ENCODE measurements at places on chromosomes 7 and 10.

GRCh38 chr10:98261436-98262277 is 6.3 kb downstream of the LOXL4 start:
- DNase-seq: no peak
- H3K27ac ChIP-seq: no peak overlapping the region
- H3K4me3 ChIP-seq: no peak overlapping the region
- H3K27me3 ChIP-seq: no peaks in the 10 kb centered on the region
- H3K4me1 ChIP-seq: peaks cover 24% of the 10 kb centered on the region

DNA sequence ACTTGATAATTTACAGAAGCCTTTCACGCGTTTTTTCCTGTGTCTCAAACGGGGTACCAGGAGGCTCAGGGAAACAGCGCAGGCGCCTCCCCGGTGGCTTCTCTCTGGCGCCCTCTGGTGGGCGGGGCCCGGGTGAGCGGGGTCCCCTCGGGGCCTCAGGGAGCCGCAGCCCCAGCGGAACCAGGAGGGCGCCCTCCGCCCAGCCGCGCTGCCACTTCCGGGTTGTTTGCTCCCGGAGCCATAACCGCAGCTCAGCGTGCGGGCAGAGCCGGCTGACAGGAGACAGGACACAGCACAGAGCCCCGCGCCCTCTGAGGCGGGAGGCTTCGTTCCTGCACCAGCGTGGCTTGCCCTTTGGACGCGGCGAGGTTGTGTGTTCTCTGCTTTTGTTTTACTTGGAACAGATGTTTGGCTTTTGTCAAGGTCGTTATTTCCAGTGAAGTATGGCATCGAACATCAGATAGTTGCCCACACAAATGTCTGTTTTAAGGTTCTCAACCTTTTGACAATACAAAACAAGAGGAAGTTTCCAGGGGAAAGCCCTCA is 6.9 kb upstream of the CYP2E1 start:
- peak; percentile 79 for DNase-seq
- H3K4me1 ChIP-seq: peaks cover 15% of the 10 kb centered on the region
- no peaks in the 10 kb centered on the region for H3K36me3 ChIP-seq
- peak overlapping the region; percentile 64 for H3K4me3 ChIP-seq
- H3K27ac ChIP-seq: 0 out of 2 replicates have a peak overlapping the region, but pooled peaks have one; percentile 9

- H3K36me3 ChIP-seq: no peaks in the 10 kb centered on the region
- peaks cover 13% of the 10 kb centered on the region for H3K4me1 ChIP-seq
- no peak overlapping the region for H3K4me3 ChIP-seq
- DNase-seq: peak; percentile 50
- H3K27ac ChIP-seq: no peak overlapping the region
Measured at GRCh38 chr10:52653263-52653909, 119.2 kb downstream of the MBL2 start.

GRCh38 chr7:138289864-138290263 is 170.2 kb upstream of the TRIM24 start:
- no peak for DNase-seq
- H3K36me3 ChIP-seq: no peaks in the 10 kb centered on the region
- no peaks in the 10 kb centered on the region for H3K27me3 ChIP-seq
- H3K4me1 ChIP-seq: no peaks in the 10 kb centered on the region
- H3K27ac ChIP-seq: no peak overlapping the region

- no peaks in the 10 kb centered on the region for H3K27me3 ChIP-seq
- peaks cover 49% of the 10 kb centered on the region for H3K4me1 ChIP-seq
- peak; percentile 77 for DNase-seq
- peak overlapping the region; percentile 100 for H3K27ac ChIP-seq
- no peak overlapping the region for H3K4me3 ChIP-seq
Measured at GRCh38 chr10:4684434-4684833, 141.6 kb upstream of the AKR1E2 start.

- H3K27ac ChIP-seq: peak overlapping the region; percentile 91
- H3K27me3 ChIP-seq: no peaks in the 10 kb centered on the region
- H3K4me3 ChIP-seq: peak overlapping the region; percentile 79
- H3K36me3 ChIP-seq: peaks cover 15% of the 10 kb centered on the region
Measured at GRCh38 chr10:14605231-14605925, 169.3 kb downstream of the FAM107B start.

GRCh38 chr7:42193471-42194129 is 43.4 kb downstream of the GLI3 start:
- DNase-seq: no peak
- no peaks in the 10 kb centered on the region for H3K27me3 ChIP-seq
- H3K27ac ChIP-seq: no peak overlapping the region
- H3K4me3 ChIP-seq: no peak overlapping the region
- peaks cover 12% of the 10 kb centered on the region for H3K4me1 ChIP-seq
- H3K36me3 ChIP-seq: no peaks in the 10 kb centered on the region

DNA sequence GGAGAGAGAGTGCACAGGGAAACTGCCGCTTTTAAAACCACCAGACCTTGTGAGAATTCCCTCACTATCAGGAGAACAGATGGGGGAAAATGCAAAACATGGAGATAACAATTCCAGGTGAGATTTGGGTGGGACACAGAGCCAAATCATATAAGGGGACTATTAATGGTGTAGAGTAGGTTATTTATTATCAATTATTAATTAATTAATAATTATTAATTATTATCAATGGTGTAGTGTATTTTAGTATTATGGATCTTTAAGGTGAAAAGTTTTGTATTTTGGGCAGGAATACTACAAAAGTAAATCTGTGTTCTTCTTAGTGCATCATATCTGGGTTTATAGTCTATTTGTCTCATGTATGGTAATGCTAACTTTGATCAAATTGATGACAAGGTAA is 377.7 kb upstream of the KCND2 start:
- no peak overlapping the region for H3K27ac ChIP-seq
- DNase-seq: no peak
- H3K4me1 ChIP-seq: no peaks in the 10 kb centered on the region

GRCh38 chr10:93742633-93743349 is 14.9 kb upstream of the LGI1 start:
- H3K36me3 ChIP-seq: no peaks in the 10 kb centered on the region

DNA sequence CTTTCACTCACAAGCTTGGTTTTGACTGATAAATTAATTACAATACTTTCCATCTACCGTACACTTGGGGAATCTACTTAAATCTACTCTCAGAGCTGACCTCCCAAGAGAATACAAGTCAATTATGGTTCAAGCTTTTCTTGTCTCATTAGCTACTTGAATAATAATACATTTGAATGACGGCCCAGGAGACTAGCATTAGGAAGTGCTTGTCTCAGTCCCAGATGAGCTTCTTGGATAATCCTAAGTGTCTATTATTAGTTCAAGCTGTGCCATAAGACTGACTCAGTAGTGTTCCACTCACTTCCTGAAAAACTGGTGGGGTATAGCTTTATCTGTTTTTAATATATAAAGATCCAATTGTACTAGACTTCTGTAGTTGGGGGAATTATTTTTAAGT is 100.2 kb downstream of the GNAT3 start:
- H3K4me3 ChIP-seq: no peak overlapping the region
- no peaks in the 10 kb centered on the region for H3K27me3 ChIP-seq
- H3K27ac ChIP-seq: no peak overlapping the region
- no peak for DNase-seq
- H3K36me3 ChIP-seq: no peaks in the 10 kb centered on the region

- peak; percentile 61 for DNase-seq
- no peaks in the 10 kb centered on the region for H3K27me3 ChIP-seq
- peaks cover 10% of the 10 kb centered on the region for H3K4me1 ChIP-seq
- no peak overlapping the region for H3K27ac ChIP-seq
- H3K4me3 ChIP-seq: no peak overlapping the region
Measured at GRCh38 chr10:65602182-65602865, 1323.5 kb upstream of the LRRTM3 start.

- no peaks in the 10 kb centered on the region for H3K4me1 ChIP-seq
- no peak for DNase-seq
- H3K27me3 ChIP-seq: no peaks in the 10 kb centered on the region
- H3K27ac ChIP-seq: no peak overlapping the region
- no peaks in the 10 kb centered on the region for H3K36me3 ChIP-seq
Measured at GRCh38 chr10:121241337-121241736, 356.9 kb downstream of the FGFR2 start.

GRCh38 chr7:50397320-50397970 is 52.7 kb downstream of the FIGNL1 start:
- DNase-seq: no peak
- no peak overlapping the region for H3K4me3 ChIP-seq
- no peaks in the 10 kb centered on the region for H3K36me3 ChIP-seq
- no peaks in the 10 kb centered on the region for H3K4me1 ChIP-seq
- no peak overlapping the region for H3K27ac ChIP-seq

DNA sequence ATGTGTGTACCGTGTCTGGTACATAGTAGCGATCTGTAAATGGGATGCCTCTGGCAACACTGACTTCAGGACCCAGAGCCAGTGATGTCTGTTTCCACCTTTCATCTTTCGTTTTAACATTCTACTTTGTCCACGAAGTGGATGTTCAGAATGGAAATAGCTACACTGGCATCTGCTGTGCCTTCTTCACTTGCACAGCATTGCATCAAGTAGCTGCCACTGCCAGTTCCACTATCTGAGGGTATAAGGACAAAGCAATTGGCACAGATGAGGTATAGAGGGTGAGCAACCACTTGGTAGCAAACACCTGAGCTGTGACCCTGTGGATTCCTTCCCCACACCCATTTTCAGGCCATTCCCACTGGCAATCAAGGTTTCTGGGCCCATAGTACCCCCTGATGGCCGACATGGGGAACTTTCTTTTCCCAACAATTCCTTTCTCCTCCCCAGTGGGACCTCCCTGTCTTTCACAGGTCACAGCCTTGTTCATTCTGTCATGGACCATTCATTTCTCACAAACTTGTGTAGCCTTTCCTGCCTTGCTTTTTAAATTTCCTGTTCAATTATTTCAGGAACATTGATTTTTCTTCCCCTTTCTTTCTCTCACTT is 4.0 kb downstream of the ITGA8 start:
- no peaks in the 10 kb centered on the region for H3K36me3 ChIP-seq
- no peaks in the 10 kb centered on the region for H3K4me1 ChIP-seq
- peaks cover 21% of the 10 kb centered on the region for H3K27me3 ChIP-seq

DNA sequence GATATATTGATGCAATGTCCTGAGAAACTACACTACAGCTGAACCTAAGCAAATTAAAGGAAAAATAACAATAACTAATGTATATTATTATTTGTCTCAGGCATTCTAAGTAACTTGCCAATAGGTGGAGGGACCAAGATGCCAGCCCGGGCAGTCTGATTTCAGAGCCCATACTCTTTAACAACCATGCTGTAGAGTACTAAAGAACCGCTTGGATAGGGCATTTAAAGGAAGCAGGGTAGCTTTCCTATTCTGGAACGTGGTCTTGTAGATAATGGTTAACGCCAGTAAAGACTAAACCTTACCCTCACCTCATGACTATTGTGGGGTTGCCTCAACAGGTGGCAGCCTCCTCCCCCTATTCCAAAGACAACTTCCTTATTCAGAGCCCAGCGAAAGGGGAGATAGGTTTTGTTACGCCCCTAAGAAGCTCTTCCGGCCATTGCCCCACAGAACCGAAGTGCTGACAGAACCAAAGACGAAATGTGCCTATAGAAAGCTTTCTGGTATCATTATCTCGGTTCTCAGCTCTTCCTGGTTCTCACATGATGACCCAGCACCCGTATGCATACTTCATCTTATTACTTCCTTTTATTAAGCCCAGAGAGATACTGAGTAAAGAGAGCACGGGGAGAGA is 707 bp upstream of the C1GALT1 start:
- no peaks in the 10 kb centered on the region for H3K36me3 ChIP-seq
- H3K27me3 ChIP-seq: no peaks in the 10 kb centered on the region
- H3K27ac ChIP-seq: peak overlapping the region; percentile 63
- peak overlapping the region; percentile 87 for H3K4me3 ChIP-seq

GRCh38 chr7:55405856-55406541 is 40.9 kb downstream of the LANCL2 start:
- H3K27ac ChIP-seq: no peak overlapping the region
- no peak for DNase-seq
- no peaks in the 10 kb centered on the region for H3K36me3 ChIP-seq
- no peak overlapping the region for H3K4me3 ChIP-seq
- no peaks in the 10 kb centered on the region for H3K27me3 ChIP-seq

GRCh38 chr7:95027234-95027872 is 120.0 kb downstream of the PPP1R9A start:
- H3K4me1 ChIP-seq: no peaks in the 10 kb centered on the region
- no peak for DNase-seq
- no peaks in the 10 kb centered on the region for H3K36me3 ChIP-seq

DNA sequence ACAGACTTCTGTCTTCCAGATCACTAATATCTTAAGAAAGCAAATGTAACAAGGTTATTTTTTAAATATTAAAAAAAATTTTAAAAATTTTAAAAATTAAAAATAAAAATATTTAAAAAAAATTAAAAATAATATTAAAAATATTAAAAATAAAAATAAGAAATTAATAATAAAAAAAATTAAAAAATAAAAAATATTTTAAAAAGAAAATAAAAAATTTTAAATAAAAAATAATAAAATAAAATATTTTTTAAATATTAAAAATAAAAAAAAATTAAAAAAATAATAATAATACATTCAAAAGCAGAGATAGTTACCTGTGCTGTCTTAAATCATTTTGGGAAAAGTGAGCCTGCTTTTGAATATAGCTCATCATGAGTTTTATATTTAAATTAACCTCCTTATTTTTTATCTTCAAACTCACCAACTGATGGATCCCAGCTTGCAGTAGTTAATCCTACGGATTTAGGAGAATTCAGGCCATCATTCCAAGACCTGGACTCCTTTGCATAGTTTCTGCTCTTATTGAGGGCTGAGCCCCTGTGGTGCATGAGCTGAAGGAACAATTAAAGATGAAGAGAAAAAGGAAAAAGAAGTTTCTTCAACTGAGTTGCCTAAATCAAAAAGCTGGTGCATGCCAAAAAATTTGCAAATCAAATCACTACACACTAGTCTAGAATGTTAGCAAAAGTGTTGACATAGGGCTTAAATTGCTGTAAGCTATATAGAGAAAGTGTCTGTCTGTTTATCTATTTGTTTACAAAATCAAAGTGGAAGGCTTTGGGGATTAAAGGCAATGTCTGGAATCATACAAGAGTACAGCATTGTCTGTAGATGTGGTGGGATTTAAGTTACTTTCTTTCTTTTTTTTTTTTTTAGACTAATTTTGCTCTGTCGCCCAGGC is 50.5 kb upstream of the ZNF438 start:
- DNase-seq: no peak
- no peaks in the 10 kb centered on the region for H3K27me3 ChIP-seq
- H3K36me3 ChIP-seq: no peaks in the 10 kb centered on the region
- no peak overlapping the region for H3K4me3 ChIP-seq

- H3K4me3 ChIP-seq: no peak overlapping the region
- DNase-seq: no peak
- H3K4me1 ChIP-seq: peaks cover 51% of the 10 kb centered on the region
- H3K36me3 ChIP-seq: no peaks in the 10 kb centered on the region
- H3K27ac ChIP-seq: peak overlapping the region; percentile 59
Measured at GRCh38 chr10:119023553-119023868, 6.0 kb upstream of the NANOS1 start.

DNA sequence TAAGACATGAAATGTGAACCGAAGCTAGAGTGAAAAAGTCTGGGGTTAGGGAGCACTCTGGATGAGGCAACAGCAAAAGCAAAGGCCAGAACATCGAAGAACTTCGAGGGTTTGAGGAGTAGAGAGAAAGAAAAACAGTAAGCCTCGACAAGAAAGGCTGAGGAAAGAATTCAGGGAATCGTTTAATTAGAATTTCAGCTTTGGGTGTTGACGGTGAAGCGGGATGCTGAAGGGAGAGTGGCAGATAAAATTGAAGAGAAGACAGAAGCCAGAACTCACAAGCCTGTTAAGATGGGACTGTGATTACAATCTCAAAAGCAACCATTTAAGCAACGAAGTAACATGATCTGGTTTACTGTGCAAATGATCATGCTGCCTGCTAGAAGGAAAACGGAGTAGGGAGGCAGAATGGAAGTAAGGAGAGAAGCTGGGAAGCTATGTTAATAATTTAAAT is 2.1 kb downstream of the TRDMT1 start:
- no peaks in the 10 kb centered on the region for H3K36me3 ChIP-seq
- H3K27me3 ChIP-seq: no peaks in the 10 kb centered on the region
